ENCODE measurements at places on chromosomes 3 and 15.

DNA sequence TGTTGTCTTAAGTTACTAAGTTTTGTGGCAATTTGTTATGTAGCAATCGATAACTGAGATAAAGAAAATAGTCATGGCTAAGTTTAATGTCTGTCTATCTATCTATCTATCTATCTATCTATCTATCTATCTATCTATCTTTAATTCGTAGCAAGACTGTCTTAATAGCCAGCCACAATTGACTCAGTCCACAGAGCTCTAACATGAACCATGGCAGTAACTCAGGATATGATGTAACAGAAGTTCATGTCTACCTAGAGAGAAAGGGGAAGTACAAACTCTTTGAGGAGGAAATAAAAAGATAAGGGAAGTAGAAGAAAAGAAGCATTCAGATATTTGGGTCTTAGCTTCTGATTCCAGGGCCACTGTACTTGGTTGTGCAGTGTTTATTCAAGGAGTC lies 61.5 kb upstream of the FNDC3B start:
- DNase-seq: no peak

- DNase-seq: no peak
Observed at GRCh38 chr15:90262426-90262825, 3.0 kb upstream of the NGRN start.

GRCh38 chr3:114242947-114243346 lies 5.6 kb upstream of the ZNF80 start:
- DNase-seq: no peak

DNA sequence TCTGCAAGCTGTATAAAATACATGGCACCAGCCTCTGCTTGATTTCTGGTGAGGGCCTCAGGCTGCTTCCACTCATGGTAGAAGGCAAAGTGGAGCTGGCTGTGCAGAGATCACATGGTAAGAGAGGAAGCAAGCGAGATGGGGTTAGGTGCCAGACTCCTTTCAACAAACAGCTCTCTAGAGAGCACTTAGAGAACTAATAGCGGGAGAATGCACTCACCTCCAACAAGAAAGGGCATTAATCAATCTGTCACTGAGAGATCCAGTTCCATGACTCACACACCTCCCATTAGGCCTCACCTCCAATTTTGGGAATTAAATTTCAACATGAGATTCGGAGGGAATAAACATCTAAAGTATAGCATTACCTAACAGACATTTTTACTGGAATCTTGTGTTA lies 644.1 kb upstream of the ARRDC4 start:
- DNase-seq: no peak

- DNase-seq: no peak
Observed at GRCh38 chr15:50484781-50485180, 60.6 kb downstream of the USP8 start.

GRCh38 chr3:139123377-139124095 lies 78.8 kb upstream of the PRR23C start:
- no peak for DNase-seq

- DNase-seq: no peak
Observed at GRCh38 chr3:66956742-66957141, 41.4 kb upstream of the KBTBD8 start.

DNA sequence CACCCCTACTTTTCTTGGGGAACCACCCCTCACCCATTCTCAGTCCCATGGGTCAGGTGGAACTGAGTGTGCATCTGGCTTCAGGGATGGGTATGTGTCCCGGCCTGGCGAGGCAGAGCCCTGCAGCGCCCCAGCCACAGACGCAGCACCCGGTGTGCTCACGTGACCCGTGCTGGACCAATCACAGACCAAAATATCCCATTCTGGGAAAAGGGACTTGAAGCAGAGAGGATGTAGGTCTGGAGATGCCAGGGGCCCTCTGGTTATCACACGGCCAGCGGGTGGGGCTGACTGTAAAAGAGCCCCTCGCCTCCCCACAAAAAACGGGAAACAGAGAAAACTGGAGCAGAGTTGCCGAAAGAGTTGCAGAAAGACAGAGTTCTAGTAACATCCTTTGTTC lies 138.0 kb upstream of the RAD18 start:
- DNase-seq: no peak

- DNase-seq: no peak
Observed at GRCh38 chr3:128262457-128262856, 109.2 kb downstream of the EEFSEC start.

DNA sequence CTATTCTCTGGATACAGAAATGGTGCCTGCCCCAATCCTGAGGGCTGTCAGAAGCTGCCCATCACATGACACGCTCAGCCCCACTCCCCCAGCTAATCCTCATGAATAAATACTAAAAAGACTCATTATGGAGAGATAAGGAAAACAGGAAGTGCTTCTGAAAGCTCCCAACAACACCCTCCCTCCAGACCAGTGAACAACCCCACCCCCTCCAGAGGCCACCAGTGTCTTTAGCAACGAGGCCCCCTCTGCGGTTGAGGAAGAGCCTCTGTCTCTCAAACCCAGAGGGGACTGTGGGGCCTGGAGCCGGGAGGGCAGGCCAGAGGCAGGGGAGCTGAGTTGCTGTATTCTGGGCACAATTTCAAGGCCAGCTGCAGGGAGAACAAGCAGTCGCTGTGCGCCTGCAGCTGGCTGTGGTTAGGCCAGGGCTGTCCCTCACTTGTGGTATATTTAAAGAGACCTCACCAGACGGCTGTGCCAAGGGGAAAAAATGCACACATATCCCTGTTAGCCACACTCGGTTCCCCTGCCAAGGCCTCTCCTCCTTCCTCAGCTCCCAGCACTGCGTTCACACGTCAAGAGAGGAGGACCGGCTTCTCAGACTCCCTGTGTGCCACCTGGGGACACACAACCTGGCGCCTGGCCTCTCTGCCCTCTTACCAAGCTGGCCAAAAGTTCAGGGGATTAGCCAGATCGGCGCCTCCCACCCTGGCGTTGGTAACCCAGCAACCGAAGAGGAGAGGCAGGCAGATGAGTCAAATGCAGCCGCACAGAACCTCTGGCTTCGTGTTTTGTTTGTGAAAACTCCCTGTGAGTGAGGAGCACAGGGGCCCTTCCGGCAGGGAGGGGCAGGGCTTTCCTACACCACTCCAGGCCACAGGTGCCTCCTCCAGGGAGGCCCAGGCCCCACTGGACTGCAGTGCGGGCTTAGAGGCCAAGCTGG lies 101.2 kb upstream of the ETV5 start:
- no peak for DNase-seq

GRCh38 chr3:107738486-107739183 lies 215.9 kb downstream of the BBX start:
- DNase-seq: no peak

DNA sequence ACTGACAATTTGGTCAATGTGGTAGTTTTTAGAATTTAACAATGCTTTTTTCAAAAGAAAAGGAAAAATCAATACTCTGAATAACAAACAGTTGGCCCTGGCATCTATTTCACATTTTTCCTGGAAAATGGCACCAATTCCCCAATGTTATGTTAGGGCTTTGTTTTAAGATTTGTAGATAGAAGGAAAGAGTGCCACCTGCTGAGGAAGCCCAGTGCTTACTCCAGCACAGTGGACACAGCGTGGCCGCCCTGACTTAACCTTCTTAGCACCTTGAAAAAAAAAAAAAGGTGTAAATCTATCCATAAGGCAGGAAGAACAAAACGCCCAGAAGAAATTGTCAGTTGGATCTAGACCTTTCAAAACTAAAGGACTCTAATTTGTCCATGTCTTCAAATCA lies 110.7 kb upstream of the CNTN4 start:
- DNase-seq: peak; percentile 60

GRCh38 chr3:42072831-42073301 lies 18.3 kb upstream of the TRAK1 start:
- no peak for DNase-seq

GRCh38 chr15:87369269-87369668 lies 887.3 kb downstream of the NTRK3 start:
- no peak for DNase-seq

GRCh38 chr3:119548341-119548740 lies 11.1 kb downstream of the CD80 start:
- no peak for DNase-seq
